Activated T-cell treated with anti-CD3 and anti-CD28 coated beads, Interleukin-2, amount 50 U/mL, for 48 hours (primary cell): ENCODE measurements at places on chromosomes 13 and 19.

DNA sequence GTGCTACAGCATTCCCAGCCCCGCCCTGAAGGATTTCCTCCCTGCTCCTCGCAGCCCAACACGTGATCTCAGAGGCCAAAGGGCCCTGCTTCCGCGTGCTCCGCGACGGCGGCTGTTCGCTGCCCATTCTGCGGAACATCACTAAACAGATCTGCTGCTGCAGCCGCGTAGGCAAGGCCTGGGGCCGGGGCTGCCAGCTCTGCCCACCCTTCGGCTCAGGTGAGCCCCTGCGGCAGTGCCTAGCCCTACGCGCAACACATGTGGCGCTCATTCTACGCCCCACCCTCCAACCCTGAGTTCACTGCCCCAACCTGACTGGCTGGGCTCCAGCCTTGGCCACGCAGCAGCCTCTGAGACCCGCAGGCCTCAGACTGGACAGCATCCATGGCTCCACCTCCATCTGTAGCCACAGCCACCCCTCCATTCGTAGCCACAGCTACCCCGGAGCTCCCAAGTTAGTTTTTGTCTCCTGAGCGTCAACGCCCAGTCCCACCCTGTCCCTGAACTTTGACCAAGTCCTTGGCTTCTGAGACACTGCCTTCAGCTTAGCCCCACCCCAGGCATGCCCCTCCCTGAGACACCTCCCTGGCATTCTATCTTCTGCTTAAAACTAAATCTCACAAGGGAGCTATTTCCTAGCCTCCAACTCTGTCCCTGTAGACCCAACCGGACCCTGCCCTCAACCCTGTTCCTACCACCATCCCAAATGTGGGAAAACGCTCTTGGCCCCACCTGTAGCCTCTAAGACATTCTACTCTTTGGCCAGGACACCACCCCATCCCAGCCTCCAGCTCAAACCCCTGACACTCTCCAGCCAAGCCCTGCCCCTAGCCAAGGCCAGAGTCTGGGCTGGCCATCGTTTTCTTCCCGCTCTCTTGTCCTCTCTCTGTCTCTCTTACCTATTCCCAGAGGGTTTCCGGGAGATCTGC, 6.4 kb downstream of the LTBP4 start:
- DNase-seq, result no peak

GRCh38 chr19:41883463-41883820, 458 bp downstream of the ARHGEF1 start:
- DNase-seq, result peak; percentile 58

- DNase-seq, result no peak
Measured at GRCh38 chr13:30679483-30680330, 55.6 kb upstream of the ALOX5AP start.

DNA sequence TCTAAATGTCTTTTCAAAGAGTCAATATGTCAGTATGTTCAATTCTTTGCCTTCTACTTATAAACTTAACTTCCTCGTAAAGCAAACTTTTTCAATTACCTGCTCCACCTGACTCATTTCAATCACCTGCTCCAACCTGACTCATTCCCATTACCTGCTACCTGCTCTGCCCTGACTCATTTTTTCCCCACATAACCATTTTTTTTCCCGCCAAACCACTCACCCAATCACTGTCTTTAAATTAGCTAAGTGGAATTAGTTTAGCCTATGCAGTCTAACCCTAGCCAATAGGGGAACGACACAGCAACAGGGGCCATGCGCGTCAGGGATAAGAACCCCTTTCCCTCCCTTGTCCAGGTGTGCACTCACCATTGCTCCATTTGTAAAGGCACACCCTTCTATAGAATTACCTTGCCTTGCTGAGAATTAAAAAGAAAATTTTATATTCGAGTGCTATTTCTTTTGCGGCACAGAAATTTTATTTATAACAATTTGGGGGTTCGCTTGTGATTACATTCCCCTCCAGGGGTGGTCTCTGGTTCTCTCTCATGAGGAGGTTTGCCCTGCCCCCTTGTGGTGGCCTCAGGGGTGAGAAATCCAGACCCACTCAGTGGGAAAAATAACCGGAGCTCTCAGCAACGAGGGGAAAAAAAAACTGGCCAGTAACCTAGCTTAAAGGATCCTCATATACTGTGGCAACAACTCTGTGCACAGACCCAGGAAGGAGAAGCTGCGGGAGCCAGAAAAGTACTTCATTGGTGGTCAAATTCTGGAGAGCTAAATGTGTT, 193.1 kb downstream of the ZNF486 start:
- DNase-seq, result no peak

GRCh38 chr19:52343548-52343947, 7.5 kb downstream of the ZNF610 start:
- peak; percentile 52 for DNase-seq

DNA sequence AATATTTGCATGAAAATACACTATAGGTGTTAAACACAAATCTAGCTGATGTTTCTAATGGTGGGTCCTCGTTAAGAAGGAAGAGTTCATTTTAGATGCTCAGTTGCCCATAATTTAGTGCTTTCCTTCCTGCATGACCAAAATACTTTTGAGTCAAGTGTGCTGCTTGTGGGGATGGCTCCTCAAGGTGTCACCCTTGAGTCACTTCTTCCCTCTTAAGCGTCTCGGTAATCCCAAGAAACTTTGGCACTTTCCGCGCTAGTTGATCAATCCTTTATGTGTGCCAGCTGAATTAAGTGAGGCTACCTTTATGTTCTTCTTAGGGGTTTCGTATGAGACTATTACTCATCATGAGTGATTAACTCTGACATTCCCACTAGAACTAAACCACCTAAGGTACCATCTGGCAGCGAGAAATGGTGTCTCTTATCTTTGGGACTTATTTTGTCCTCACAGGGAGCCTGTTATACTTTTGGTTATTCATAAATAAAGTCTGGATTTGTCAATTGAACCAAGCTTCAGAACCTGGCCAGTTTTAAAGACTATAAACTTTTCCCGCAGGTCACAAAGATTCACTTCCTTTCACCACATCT, 106.8 kb downstream of the NHLRC3 start:
- DNase-seq, result no peak

- DNase-seq, result no peak
Measured at GRCh38 chr19:50507376-50507775, 3.6 kb downstream of the JOSD2 start.
